Muscle of arm (tissue), 14 donors: ENCODE measurements at places on chromosomes 11 and 22.

DNA sequence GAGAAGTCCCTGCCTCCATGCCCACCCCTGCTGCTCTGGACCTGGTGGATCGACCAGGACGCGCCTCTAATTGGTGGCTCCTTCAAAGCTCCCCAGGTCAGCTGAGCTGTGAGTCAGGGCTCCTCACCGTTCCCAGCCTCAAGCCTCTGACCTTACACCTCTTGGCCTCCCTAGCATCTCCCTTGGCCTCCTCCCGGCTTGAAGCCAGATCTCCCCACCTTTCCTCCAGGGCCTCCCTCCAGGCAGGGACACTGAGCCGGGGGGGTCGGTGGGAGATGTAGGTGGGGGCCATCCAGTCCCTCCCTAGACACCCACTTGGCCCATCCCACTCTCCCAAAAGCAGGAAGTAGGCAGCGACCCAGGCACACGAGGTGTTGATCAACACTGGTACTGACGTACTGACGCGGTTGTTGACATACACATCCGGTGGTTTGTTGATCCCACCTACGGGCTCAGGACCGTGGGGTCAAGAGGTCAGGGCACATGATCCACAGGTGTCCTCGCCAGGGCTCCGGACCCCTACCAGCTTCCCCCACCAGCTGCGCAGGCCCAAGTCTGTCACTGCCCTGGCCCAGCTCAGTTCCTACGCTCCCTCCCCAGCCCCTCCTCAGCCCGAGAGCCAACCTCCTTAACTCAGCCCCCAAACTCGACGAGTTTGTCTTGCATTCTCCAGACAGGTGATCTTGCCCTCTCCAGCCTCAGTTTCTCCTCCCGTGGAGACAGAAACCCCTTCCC is 802 bp downstream of the ATG2A start:
- DNase-seq: no peak

DNA sequence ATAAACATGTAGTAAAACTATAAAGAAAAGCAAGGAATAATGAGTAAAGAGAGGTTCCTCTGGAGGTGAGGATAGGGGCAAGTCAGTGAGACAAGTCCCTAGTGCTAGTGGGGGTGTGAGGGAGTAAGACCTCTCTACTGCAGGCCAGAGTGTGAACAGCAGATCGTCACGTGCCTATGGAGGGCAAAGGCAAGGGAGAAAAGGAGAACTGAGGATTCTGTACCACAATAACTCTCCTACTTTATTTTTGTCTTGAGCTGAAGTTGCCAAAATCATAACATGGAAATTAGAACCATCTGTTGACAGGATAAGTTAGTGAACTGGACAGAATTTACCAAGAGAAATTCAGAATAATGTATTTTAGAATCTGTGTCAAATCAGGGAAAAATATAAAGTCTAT is 77.6 kb downstream of the ENTHD1 start:
- DNase-seq: peak; percentile 9

GRCh38 chr11:84414920-84415319 is 1128.8 kb upstream of the CCDC90B start:
- no peak for DNase-seq

DNA sequence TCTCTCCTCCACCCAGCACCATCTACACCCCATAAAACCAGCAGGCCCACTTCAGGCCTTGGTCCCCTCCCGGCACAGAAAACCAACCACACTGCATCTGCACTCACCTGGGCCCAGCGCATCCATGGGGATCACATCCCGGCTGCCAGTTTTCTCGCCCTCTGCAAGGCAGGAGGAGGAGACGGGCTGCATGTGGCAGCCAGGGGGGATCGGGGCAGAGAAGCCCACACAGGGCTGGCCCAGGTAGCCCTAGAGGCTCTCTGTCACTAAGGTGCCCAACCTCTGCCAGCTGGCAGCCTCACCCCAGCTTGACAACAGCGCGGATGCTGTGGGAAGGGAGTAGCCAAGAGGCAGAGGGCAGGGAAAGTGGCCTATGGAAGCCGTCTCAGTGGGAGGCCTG is 30.6 kb upstream of the TXNRD2 start:
- no peak for DNase-seq

DNA sequence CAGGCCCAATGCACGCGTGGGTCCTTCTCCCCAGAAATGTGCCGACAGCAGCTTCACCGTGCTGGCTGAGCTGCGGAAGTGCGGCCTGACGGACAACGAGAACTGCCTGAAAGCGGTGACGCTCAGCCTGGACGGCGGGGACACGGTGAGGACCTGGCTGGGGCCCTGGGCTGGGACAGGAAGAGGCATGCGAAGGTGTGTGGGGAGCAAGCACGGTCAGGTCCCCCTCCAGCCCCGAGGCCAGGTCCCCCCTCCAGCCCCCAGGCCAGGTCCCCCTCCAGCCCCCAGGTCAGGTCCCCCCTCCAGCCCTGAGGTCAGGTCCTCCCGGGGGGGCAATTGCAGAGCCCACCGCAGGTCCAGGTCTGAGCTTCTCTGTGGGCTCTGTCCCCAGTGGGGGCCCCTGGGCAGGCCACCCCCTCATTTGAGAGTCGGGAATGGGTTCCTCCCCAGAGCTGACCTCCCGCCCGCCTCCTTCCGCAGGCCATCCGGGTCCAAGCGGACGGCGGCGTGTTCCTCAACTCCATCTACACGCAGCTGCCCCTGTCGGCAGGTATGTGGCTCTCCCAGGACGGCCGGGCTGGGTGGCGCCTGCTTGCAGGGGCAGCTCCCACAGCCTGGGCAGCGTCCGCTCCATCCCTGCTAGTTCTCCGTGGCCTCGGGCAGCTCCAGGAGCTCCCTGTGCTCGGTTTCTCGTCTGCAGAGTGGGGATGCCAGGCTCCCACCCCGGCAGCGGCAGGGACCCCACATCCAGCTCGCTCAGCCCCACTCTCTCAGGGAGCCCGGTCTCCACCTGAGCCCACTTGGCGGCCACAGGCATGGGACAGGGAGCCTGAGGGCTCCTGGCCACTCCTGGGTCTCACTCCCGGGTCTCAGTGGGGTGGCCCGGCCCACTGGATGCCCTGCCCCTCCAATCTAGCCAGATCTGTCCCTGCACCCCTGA is 7.9 kb downstream of the MUC5B start:
- no peak for DNase-seq

DNA sequence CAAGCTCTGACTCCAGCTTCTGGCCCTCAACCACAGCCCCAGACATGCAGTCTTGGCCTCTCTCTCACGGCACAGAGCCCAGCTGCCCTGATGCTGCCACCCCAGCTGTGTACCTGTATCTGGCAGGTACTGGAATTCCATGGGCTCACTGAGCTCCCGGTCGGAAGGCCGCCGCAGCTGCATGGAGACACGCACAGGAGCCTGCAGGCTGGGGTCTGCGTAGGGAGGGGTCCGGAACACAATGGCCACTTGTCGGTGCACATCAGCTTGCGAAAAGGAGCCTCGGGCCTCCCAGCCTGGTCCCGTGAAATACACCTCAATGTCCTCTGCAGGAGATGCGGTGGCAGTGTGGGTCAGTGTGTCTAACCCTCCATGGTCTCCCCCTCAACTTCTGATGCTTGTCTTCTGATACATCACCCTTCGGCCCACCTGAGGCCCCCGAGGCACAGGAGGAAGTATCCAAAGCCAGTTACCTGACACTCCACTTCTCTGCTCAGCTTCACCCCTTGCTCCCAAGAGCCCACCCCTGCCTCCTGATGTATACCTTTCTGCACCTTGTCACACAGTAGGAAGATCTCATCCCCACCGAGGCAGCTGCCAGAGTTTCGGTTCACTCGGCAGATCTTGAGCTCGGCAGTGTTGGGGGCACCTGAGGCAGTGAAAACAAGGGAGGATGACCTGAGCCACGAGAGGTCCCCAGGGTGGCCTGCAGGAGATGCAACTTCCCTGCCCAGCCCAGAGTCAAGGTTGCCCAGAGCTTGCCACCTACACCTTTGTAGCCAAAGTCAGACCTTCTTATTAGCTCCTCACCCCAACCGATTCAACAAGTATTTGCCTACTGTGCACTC is 4.3 kb downstream of the RELA start:
- DNase-seq: no peak

DNA sequence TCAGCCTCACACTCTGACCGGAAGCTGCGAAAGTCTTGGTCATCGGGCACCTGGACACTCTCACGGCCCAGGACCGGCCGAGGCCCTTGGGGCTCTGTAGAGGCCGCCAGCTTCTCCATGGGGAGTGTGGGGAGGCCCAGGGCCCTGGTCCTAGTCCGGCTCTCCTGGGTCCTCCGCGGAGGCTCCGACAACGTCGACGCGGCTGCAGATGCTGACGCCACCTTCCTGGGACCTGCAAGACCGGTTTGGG is 12.9 kb downstream of the STARD10 start:
- no peak for DNase-seq

- no peak for DNase-seq
Measured at GRCh38 chr22:33652615-33653014, 267.7 kb downstream of the LARGE1 start.

GRCh38 chr11:107139396-107139795 is 121.1 kb upstream of the GUCY1A2 start:
- no peak for DNase-seq

DNA sequence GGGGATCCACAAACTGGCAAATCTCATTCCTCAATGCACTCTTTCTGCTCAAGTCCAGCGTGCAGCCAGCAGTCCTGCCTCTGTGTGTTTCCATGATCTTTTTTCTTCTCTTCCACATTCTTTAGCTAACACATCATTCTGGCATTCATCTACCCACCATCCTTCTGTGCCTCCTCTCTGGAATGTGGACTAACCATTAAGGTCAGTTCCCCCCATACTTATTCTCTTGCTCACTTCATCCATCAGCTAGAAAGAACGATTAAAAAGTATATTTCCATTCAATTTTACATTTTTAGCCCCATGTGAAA is 7.8 kb downstream of the KIRREL3 start:
- no peak for DNase-seq

- DNase-seq: no peak
Measured at GRCh38 chr11:21396342-21397008, 727.1 kb downstream of the NELL1 start.
